Brain pericyte (primary cell): ENCODE measurements at places on chromosomes 13 and 19.
A peak's percentile ranks its signal among the peaks of the same experiment; 100 is the strongest.

GRCh38 chr19:3403489-3404323 is 37.3 kb downstream of the NFIC start:
- peak; percentile 88 for DNase-seq

- no peak for DNase-seq
Measured at GRCh38 chr13:85525411-85525810, 273.8 kb downstream of the SLITRK6 start.

DNA sequence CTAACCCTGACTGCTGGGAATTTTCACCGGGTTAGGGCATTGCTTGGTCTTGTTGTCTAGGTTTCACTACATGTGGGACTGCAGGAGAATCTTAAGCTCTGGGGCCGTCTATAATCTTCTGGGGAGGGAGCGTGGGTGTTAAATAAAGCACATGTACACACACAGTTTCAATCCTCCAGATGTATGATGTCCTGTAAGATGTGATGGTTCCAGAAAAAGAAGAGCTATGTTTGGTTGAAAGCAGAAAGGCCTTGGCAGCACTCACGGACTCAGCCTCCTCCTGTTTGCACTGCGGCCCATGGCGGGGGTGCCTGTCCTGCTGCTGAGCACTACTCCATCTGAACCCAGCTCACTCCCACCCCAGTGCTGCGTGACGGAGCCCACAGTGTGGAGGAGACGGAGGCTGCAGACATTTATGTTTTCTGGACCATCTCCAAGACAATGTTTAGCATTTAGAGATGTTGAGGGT is 343.5 kb downstream of the TEX29 start:
- DNase-seq: no peak

DNA sequence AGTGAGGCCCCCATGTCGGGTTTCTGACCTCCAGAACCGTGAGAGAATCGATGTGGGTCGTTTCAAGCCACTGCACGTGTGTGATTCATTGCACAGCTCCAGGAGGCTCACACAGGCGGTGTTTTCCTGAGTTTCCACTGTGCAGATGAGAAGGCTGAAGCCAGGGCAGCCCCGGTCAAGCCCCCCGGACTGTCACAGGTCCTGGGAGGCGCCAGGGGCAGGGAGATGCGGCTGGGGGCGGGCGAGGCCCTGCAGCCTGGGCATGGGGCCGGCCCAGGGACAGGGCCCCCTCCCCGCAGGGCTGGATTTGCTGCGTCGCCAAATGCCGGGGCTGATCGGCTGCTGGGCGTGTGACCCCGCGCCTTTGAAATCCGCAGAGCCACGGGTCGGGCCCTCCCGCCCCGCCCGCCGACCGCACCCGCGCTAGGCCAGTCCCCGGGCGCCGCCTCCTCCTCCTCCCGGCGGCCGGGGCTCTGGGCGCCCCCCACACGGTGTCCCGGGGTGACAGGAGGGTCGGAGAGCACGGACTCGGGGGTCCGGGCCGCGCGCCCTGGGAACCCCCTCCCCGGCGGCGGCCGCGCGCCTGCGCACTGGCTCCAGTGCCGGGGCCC is 9.9 kb upstream of the MKNK2 start:
- DNase-seq: peak; percentile 77

- no peak for DNase-seq
Measured at GRCh38 chr19:18274781-18275356, 617 bp upstream of the IQCN start.
